ENCODE measurements at places on chromosomes 2 and 18. TPM values are rescaled to one million over a fixed set of nuclear protein-coding genes. Genes with fewer than 3 reads are reported as not detected.

GRCh38 chr2:203869223-203870042, 1.9 kb downstream of the CTLA4 start:
- DNase-seq: no peak

Gene NGEF
- not detected for total RNA-seq

Gene CFC1
- not detected for total RNA-seq

Gene CKAP2L
- 0.30 TPM for total RNA-seq

Gene METTL8
- total RNA-seq: 9.5 TPM

Gene RAB6C
- 0.22 TPM for total RNA-seq

DNA sequence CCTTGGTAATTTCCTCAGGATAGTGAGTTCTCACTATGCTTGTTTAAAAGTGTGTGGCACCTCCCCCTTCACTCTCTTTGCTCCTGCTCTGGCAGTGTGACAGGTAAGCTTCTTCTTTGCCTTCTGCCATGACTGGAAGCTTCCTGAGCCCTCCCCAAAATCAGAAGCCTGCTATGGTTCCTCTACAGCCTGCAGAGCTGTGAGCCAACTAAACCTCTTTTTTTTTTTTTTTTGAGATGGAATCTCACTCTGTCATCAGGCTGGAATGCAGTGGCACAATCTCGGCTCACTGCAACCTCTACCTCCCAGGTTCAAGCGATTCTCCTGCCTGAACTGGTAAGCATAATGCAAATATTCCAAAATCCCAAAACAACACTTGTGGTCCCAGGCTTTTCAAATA, 80.0 kb downstream of the SOWAHC start:
- DNase-seq: no peak

Gene UNC50
- 26.4 TPM for total RNA-seq

DNA sequence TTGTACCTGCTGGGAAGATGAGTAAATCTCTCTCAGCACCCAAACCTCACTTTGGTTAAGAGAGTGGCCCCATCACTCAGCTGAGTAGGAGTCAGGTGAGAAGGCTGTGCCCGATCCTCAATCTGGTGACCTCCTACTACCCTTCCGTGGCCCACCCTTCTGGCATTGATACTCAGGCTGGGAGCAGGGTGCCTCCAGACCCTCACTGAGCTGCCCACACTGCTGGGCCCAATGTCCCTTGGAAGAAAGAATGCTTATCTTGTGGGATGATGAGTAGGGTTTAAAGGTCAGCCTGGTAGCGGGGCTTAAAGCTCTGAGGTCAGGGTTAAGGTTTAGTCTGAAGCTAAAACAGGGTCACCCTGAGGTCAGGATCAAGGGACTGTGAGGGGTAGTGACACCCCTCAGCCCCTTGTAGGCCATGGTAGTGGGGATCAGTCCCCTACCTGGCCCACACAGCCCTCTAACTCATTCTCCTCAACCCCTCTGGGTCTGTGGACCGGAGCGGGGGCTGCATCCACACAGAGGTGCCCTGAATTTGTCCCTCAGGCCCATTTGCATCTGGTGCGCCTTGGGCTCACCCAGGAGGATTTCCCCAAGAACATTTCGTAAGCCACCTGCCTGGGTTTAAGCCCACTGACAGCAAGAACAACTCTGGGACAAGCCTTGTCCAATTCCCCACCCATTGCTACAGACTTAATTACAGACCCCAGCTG, 123.8 kb downstream of the CYP26B1 start:
- no peak for DNase-seq

Gene HNMT
- 12.7 TPM for total RNA-seq

GRCh38 chr2:69089266-69089665, 76.3 kb downstream of the ANTXR1 start:
- DNase-seq: no peak

Gene EHD3
- total RNA-seq: 23.0 TPM

GRCh38 chr2:235981631-235982030, 186.6 kb downstream of the GBX2 start:
- no peak for DNase-seq

Gene SLC9A4
- total RNA-seq: not detected
